ENCODE measurements at places on chromosomes 4 and X.

DNA sequence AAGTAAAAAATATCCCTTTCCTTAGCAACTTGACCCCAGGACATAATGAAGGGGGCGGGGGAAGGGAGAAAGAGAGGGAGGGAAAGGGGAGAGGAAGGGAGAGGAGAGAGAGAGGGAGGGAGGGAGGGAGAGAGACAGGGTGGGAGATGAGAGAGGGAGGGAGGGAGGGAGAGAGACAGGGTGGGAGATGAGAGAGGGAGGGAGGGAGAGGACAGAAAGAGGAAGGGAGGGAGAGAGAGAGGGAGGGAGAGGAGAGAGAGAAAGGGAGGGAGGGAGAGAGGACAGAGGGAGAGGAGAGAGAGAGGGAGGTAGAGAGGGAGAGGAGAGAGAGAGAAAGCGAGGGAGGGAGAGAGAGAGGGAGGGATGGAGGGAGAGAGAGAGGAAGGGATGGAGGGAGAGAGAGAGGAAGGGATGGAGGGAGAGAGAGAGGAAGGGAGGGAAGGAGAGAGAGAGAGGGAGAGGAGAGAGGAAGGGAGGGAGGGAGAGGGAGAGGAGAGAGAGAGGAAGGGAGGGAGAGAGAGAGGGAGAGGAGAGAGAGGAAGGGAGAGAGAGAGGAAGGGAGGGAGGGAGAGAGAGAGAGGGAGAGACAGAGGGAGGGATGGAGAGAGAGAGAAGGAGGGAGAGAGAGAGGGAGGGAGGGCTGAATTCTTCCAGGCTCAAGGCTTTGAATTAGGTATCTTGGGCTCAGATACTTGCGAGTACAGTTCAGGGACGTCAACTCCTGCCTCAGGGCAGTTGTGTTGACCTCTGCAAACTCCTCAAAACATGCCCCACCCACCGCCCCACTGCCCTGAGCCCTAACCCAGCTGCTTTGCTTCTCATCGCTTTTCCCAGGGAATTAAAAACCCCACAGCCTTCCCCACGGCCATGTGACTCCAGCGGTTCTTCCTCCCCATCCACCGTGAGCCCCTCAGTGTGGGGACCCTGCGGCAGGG is 40.0 kb upstream of the ADRA2C start:
- DNase-seq = no peak

DNA sequence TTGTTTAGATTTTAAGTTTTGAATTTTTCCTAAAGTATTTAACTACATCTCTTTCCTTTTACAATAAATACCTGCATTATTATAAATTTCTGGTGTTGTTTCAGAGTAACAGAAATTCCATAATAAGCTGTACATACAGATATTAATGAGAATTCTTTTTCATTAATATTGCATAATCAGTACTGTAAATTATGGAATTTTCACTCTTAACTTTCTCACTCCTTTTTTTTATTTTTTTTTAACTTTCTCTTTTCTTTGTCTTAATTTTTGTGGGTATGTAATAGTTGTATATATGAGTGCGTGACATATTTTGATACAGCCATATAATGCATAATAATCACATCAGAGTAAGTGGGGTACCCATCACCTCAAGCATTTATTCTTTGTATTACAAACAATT is 110.5 kb downstream of the KLHL8 start:
- no peak for DNase-seq

DNA sequence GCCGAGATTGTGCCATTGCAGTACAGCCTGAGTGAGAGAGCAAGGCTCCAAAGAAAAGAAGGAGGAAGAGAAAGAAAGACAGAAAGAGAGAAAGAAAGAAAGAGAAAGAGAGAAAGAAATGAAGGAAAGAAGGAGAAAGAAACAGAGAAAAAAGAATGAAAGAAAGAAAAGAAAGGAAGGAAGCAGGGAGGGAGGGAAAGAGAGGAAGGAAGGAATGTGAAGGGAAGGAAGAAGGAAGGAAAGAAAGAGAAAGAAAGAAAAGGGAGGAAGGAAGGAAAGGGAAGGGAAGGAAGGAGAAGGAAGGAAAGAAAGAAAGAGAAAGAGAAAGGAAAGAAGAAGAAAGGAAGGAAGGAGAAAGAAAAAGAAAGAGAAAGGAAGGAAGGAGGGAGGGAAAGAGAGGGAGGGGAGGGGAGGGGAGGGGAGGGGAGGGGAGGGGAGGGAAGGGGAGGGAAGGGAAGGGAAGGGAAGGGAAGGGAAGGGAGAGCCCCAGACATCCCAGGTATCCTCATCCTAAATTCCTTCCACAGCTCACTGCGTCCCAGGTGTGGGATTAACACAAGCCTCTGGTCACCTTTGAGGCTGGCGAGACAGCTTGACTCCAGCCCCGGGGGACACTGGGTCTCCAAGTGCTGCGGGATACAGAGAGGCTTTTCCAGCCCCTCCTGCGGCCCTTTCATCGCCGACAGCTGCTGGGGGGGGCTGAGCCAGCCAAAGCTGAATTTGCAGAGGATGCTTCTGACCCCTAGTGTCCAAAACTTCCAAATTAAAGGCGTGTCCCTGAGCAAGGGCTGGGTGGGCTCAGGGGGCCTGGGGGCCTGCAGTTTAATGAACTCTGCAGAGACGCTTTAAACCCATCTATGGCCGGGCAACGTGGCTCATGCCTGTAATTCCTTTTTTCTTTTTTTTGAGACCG is 24.2 kb upstream of the CSF2RA start:
- peak; percentile 28 for DNase-seq

DNA sequence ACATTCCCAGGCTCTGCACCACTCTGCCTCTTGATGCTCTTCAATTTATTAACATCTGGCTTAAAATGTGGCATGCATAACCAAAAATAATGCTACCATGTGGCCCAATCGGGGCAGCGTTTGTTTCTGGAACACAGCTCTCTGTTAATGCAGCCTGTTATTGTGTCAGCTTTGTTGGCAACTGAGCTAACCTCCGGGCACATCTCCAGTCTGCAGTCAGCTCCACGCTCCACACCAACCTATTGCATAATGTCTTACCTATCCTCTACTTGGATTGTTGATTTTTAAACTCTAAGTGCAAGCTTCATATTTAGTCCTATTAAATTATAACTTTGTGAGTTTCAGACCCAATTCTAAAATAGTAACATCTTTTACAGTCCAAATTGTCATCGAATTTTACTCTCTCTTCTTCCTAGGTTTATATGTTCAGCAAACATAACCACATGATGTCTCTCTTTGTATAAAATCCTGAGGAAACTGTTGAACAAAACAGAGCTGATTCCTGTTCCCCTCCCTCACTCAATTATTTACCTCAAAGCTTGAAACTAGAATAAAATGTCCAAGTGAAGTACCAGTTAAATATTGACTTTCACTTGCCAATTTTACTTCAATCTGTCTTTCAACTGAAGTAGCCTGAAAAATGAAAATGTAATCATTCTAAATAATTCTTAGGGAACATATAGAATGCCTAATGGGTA is 92.2 kb upstream of the RAPGEF2 start:
- peak; percentile 38 for DNase-seq

- DNase-seq = no peak
Observed at GRCh38 chrX:81082649-81083048, 119.1 kb downstream of the HMGN5 start.

DNA sequence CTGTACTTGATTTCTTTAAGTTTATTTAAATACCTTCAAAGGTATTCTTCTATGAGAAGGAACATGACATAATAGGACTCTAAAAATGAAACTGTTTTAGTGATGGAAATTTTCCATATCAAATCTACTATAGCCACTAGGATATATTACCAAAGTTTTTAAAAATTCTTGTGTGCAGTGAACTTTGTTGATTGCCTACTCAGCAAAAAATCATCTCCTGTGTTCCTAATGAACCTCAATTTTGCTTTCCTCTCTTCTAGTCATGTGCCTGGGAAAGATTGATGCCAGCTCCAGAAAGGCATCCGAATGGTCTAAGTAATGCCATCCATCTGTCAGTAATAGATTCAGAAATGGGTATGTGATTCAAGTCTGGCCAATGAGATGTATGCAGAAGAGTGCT is 111.1 kb downstream of the ANXA3 start:
- DNase-seq = no peak

GRCh38 chrX:1412551-1413161 is 20.7 kb upstream of the SLC25A6 start:
- no peak for DNase-seq

GRCh38 chrX:45602151-45602550 is 401.5 kb upstream of the DIPK2B start:
- DNase-seq = no peak

GRCh38 chrX:134548257-134549201 is 88.6 kb downstream of the HPRT1 start:
- no peak for DNase-seq

DNA sequence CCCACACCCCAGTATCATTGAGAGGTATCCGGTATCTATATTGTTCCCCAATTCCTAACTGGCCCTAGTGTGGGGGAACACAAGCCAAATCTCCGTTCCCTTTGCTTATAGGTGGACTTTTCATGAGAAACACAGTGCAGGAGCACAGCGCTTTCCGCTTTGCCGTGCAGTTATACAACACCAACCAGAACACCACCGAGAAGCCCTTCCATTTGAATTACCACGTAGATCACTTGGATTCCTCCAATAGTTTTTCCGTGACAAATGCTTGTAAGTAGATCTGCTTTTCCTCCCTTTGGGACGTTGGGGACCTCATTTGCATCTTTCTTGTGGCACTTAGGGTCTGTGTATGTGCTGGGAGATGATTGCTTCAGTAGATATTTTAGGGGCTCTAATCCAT is 1.6 kb downstream of the GRIA3 start:
- DNase-seq = no peak

DNA sequence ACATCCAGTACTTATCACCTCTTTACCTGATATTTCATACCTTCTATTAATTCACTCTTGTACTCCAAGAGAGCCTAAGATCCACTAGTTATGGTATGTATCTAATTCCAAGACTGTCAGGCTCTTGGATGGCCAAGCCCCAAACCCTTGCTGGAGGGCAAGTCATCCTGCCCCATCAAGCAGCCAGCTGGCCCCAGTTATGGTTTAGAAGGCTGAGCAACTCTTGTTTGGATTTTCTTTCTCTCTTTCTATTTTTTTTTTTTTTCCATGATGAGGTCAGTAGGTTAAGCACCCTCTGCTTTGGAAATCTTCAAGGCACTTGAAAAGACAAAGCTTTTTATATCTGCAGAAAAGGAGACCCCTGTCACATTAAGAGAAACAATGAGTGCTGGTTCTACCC is 10.9 kb upstream of the FGF16 start:
- no peak for DNase-seq

- no peak for DNase-seq
Observed at GRCh38 chrX:50097071-50097470, 103.7 kb downstream of the AKAP4 start.

DNA sequence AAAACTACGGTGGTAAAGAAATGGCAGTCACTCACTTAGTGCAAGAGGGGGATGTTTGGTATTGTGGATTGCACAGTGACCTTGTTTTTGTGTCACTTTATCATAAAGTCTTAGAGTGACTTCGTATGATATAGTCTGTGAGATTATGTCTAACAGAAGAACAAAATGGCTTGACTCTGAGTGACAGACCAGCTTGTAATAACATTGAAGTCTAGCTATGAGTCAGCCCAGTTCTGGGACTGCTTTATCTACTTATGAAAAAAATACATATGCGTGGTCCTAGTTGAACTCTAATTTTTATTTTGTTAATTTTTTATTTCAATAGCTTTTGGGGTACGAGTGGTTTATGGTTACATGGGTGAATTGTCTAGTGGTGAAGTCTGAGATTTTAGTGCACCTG is 20.0 kb downstream of the DCLK2 start:
- no peak for DNase-seq

DNA sequence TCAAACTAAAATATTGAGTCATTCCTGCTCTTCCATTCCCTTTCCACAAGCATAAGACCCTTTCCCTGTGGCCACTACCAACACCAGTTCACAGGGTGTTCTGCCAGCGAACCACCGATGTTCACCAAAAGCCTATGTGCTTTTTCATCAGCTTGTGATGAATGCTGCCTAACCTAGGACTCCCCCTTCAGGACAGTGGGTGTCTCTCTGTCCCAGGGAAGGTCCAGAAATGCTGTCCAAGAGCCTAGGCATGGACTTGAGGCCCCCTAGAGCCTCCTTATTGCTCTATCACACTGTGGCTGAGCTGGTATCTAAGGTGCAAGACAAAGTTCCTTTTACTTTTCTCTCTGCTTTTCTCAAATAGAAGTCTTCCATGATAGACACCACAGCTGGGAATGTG is 1015.6 kb downstream of the PCDH19 start:
- DNase-seq = no peak

Data from hepatocyte (in vitro differentiated cells).